PC-3 (cell line): ENCODE measurements at places on chromosomes 6 and 20. TPM values are rescaled to one million over a fixed set of nuclear protein-coding genes. Genes with fewer than 3 reads are reported as not detected.

Gene UNC5CL
- total RNA-seq = 0.58 and 1.4 TPM in 2 replicates

Gene PRDM13
- not detected in 2 replicates for total RNA-seq

Gene KIAA0408
- total RNA-seq = 0.04 TPM in 1 of 2 replicates, not detected in the other

Gene C20orf144
- 0.17 TPM in 1 of 2 replicates, not detected in the other for total RNA-seq

Gene PRR18
- total RNA-seq = not detected in 2 replicates

Gene PARD6B
- 3.7 and 4.3 TPM in 2 replicates for total RNA-seq

Gene SLC44A4
- 3.5 and 4.9 TPM in 2 replicates for total RNA-seq

Gene FRK
- 0.46 and 0.66 TPM in 2 replicates for total RNA-seq

Gene PNLDC1
- total RNA-seq = not detected in 2 replicates
